Right renal cortex interstitium (tissue), 3 donors: ENCODE measurements at places on chromosomes 11 and 22. TPM values are rescaled to one million over a fixed set of nuclear protein-coding genes. Genes with fewer than 3 reads are reported as not detected.

The PTGDR2 gene
- polyA plus RNA-seq: 0.24 TPM

DNA sequence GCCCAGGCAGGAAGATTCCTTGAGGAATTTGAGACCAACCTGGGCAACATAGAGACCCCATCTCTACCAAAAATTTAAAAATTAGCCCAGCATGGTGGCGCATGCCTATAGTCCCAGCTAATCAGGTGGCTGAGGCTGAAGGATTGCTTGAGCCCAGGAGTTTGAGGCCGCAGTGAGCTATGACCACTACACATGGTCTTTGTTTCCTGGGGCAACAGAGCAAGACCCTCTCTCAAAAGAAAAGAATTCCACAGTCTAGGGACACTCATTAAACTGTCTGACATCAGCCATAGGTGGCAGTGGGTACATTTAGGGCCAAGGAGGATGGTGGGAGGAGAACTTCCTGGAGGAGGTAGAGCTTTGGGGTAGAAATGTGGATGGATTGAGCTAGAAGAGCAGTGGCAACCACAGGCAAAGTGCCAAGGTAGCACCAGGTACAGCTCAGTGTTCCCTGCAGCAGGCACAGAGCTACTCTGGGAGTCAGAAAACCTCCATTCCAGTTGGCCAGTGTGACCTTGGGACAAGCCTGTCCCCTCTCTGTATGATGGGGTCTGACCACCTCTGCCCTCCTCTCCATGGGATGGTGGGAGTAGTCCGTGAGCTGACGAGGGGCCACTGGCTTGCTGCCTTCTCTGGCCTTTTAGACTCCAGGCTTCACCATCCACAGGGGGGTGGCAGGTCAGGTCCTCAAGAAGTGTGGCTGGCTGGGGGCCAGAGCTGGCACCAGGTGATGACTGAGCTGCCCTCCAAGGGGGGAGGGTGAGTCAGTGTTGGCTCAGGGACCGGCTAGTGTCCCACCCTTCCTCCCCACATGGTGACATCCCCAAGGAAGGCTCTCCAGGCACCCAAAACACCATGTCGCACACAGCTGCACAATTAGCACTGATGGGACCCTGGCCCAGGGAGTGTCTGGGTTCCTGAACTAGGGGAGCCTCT is 3.7 kb upstream of the CLCF1 start:
- no peak for DNase-seq

The MRGPRX3 gene
- polyA plus RNA-seq: not detected

GRCh38 chr11:60891103-60891741 is 15.2 kb downstream of the PRPF19 start:
- DNase-seq: no peak

GRCh38 chr22:35016909-35017308 is 49.0 kb upstream of the ISX start:
- DNase-seq: no peak
